ENCODE measurements at places on chromosomes 3 and 15. TPM values are rescaled to one million over a fixed set of nuclear protein-coding genes. Genes with fewer than 3 reads are reported as not detected.

DNA sequence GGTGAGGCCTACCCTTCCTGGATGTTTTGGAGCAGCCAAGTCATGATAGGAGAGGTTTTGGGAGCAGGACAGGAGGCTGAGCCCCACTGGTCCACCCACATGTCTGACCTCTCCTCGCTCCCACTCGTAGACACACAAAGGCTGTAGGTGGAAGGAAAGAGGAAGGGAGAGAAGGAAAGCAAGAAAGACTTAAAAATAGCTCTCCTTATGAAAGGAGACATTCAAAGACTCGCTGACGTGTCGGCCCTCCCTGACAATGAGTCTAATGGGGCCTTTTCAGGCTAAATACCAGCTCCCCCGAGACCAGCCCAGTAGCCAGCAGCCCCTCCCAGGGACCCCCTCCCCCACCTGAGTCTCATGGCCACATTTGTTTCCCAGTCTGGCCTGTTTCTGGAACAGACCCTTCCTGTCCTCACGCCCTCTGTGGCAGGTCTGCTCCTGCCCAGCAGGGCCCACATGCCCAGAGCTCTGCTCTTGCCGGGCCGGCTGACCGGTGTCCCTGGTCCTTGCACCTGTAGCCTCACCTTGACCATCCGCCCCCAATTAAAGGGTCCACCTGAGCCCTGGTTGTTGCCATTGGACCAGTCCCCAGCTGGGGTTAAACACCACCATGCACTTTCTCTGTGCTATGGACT is 49.3 kb downstream of the FGD5 start:
- DNase-seq: no peak

DNA sequence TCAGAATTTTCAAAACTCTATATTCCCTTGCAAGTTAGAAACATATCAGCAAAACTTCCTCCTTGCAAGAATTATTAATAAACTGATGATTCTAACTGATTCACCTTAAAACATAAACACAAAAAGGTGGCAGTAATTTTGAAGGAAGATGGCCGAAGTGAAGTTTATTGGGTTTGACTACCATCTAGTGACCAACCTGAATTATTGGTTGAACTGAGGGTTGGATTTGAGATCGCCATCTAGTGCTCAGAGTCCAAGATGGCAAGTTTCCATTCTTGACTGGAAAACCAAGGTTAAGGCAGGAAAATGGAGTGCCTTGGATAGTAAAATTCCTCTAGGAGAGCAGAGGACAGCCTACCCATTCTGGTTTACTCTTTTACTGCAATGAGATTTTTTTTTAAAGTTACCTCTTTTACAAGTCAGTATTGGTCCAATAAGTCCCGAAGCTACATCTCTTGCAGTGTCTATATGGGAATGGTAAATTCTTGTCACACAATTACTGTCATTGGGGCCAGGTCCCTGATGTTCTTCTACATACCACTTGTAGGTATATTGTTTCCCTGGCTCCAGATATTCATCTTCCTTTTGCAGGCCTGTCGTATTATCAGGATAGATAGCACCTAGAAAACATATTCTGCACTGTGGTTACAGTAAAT is 51.6 kb upstream of the CP start:
- DNase-seq: peak; percentile 68

- DNase-seq: no peak
These were observed 11.3 kb upstream of the IQGAP1 start for GRCh38 chr15:90376789-90377188.

DNA sequence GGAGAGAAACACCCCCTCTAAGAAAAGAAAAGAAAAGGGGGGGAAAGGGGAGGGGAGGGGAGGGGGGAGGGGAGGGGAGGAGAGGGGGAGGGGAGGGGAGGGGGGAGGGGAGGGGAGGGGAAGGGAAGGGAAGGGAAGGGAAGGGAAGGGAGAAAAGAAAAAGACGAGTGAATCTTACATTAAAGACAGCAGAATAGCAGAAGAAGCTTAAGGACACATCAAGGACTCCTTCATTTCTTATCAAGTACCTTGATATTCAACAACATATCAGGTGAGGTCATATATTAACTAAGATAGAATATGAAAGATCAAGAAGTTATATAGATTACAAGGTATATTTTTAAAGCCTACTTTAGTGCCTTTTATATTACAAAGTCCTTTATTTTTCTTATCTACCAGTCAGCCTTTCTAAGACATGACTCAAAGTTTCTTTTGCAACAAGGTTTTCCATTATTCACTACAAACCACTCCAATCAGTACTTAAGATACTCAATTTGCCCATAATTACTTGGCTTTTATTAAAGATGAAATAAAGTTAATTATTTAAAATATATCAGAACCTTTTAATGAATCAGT is 17.7 kb upstream of the AADAC start:
- no peak for DNase-seq

- DNase-seq: no peak
These were observed 15.2 kb downstream of the ABCC5 start for GRCh38 chr3:184002469-184002868.

- DNase-seq: no peak
These were observed 87.0 kb downstream of the ANP32A start for GRCh38 chr15:68733666-68734065.

DNA sequence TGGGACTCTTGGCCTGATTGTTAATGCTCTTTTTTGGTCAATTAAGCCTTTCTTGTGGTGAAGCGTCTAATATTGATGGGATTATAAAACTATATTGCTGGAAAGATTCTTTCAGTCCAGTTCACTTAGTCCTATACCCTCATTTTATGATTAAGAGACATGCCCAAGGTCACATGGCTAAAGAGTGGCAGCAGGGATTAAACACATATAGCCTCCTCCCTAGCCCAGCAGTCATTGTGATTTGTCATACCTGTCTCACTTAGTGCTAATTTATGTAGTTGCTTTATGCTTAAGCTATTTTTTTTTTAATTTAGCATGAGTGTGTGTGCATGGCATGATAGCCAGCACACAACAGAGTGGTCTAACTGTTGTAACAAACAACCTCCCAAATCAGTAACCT is 9.5 kb downstream of the PARP14 start:
- no peak for DNase-seq

DNA sequence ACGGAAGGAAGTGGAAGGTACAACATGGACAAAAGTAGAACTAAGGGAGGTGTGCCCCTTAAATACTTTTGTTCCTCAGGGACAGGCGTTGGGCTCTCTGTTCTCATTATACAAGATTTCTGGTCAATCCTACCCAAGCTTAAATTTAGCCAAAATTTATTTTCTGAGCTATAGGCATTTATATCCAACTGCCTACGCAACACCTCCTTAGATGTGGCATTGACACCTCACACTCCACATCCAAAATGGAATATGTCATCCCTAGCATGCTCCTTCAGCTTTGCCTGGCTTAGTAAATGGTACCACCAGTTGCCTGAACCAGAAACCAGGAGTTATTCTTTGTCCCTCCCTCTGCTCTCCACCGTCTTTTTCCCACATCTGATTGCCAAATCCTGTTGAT is 26.2 kb downstream of the FANCD2OS start:
- no peak for DNase-seq

Gene AMOTL2
- total RNA-seq: 79.5 TPM

Gene LTK
- total RNA-seq: not detected
